COLO829 (cell line): ENCODE measurements at places on chromosomes 4 and X.
A peak's percentile ranks its signal among the peaks of the same experiment; 100 is the strongest.

- no peak for DNase-seq
These were observed 1380.4 kb downstream of the STIM2 start for GRCh38 chr4:28241021-28241420.

DNA sequence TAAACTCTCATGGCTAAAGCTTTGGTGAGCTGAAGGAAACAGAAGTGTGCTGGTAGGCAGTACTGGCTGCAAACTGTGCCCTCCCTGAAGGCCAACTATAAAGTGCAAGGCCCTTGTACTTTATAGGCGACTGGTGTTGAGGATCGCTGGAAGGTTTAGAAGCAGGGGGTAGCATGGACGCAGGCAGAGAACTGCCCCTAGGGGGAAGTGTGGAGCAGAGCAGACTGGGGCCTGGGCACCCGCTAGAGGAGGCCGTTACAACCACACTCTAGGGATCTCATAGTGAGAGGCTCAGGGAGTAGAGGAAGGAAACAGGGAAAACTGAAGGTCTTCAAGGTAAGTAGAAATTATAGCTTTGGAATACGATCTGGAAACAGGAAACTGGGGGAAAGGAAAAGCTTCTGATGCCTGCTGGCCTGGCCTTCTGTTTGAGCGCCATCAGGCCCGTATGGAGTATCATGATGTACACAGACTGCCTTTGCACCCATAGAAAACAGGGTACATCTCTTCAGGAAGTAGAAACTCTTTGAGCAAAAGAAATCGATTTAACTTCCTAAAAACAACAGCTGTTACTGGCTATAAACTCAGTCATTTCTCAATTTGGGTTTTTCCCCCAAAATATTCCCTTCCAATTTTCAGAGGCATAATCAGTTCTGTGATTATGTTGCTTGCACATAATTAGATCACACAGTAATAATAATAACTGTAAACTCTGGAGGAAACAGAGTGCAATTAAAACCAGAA, 23.9 kb upstream of the TMSB4X start:
- DNase-seq, result no peak

DNA sequence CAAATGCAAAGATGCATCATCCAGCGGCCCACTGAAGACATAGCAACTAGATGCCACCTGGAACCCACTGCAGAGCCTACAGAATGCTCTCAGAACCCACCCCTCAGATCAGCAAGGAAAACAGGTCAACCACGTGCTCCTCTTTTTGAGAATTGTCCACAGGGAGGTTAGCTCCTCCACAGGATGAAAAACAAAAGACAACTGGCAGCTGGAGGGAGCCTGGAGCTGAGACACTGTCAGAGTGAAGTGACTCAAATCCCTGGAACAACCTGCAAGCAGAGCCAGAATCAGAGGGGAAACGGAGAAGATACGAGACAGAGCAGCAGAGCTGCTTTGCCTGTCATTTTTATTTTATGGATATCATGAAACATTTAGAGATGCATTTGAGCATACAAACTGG, 277.6 kb downstream of the GASK1B start:
- DNase-seq, result no peak

DNA sequence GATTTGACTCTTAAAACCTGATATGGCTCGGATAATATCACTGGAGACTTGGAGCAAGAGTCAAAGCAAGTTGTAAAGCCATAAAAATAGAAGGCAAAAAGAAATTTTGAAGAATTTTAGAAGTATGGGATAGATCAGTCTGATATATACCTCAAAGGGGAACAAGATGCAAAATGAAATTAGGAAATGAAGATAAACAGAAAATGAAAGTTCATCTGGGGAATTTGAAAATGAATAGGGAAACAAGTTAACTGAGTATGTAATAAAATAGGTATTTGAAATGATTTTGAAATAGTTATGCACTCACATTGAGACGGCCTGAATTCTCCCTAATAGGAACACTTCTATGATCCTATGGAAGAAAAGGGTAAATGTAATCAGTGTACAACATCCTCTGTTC, 5.7 kb downstream of the CYP2U1 start:
- no peak for DNase-seq

- no peak for DNase-seq
These were observed 2.2 kb downstream of the NHS start for GRCh38 chrX:17377091-17377717.

- no peak for DNase-seq
These were observed at the start of gene PPP1R2C for GRCh38 chrX:42778096-42778495. TSS of gene PPP1R2C (minus strand) at chrX:42778163. CDS start at chrX:42778079, 84 bp downstream.

DNA sequence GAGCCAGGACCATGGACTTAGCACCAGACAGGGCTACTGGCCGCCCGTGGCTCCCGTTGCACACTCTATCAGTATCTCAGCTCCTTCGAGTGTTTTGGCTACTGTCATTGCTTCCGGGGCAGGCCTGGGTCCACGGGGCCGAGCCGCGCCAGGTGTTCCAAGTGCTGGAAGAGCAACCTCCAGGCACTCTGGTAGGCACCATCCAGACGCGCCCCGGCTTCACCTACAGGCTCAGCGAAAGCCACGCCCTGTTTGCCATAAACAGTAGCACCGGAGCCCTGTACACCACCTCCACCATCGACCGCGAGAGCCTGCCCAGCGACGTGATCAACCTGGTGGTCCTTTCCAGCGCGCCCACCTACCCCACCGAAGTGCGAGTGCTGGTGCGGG, 1.6 kb downstream of the FAT4 start:
- DNase-seq, result no peak

DNA sequence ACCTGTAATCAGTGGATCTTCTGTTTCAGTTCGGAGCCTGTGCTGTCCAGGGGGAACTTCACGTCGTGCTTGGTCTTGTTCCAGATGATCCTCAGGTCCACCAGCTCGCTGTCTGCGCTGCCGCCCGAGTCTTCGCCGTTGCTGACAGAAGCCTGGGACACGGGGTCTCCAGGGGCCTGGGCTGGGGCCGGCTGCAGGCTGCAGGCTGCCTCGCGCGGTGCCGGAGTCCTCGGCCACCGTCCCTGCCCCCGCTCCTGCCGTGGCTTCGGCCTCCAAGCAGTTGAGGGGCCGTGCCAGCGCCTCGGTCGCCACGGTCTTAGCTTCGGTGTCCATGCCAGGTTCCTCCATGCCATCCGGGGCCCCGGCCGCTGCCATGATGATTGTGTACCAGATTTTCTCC, 37.3 kb upstream of the CCNI start:
- DNase-seq, result no peak

GRCh38 chr4:72886602-72887001, 182.9 kb downstream of the COX18 start:
- DNase-seq, result peak; percentile 12

- DNase-seq, result no peak
These were observed 18.8 kb upstream of the RPS6KA3 start for GRCh38 chrX:20285511-20285910.

DNA sequence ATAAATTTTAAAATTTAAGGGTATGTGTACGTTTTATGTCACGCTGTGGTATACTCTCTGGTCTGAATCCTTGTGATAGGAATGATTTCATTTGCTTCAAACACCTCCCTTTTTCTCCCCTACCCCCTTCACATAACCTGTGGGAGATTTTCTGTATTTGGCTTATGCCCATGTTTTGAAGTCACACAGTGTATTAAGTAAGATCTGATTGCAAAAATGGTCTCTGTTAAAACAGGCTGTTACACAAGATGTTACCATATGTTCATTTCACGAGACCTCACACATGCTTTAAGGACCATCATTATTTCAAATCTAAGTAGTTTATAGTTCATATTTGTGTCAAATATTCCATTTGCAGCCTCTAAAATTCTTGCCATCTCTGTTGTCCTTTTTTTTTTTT, 63.5 kb downstream of the TMEM131L start:
- DNase-seq, result no peak

DNA sequence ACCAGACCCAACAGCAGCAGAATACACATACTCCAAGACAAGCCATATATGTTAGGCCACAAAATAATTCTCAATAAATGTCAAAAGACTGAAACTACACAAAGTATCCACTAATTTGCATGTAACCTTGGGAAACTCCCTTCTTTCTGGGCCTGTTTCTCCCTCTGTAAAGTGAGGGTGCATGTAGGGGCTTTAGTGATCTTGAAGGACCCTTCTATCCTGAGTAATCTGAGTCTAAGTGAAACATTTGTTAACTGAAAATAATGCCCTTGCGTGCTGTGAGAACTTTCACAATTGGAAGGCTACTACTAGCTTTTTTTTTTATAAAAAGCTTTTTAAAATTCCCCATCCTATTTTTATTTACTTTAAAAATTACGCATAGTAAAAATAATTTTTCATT, 125.2 kb downstream of the NEXMIF start:
- no peak for DNase-seq

DNA sequence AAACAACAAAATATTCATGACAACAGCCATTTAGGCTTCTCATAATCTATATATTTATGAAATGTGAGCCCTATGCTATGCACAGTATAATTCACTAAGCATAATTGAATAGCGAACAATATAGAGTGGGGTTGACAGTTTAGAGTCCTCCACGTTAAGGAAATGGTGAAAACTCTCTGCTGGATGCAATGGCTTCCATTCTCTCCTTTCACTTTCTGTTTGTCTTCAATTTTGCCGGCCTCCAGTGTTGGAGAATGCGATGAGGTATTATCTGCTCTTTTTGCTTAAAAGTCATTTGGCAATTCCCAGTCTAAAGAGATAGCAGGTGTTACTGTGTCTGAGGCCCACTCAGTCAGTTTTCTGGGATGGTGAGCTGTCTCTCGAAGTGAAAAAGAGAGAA, 52.1 kb downstream of the NPY5R start:
- peak; percentile 19 for DNase-seq

- no peak for DNase-seq
These were observed 85.9 kb downstream of the RNF150 start for GRCh38 chr4:141047228-141047884.

- no peak for DNase-seq
These were observed 177.2 kb downstream of the TRIML1 start for GRCh38 chr4:188316391-188316790.

- no peak for DNase-seq
These were observed 40.3 kb upstream of the PITX2 start for GRCh38 chr4:110663206-110663605.

DNA sequence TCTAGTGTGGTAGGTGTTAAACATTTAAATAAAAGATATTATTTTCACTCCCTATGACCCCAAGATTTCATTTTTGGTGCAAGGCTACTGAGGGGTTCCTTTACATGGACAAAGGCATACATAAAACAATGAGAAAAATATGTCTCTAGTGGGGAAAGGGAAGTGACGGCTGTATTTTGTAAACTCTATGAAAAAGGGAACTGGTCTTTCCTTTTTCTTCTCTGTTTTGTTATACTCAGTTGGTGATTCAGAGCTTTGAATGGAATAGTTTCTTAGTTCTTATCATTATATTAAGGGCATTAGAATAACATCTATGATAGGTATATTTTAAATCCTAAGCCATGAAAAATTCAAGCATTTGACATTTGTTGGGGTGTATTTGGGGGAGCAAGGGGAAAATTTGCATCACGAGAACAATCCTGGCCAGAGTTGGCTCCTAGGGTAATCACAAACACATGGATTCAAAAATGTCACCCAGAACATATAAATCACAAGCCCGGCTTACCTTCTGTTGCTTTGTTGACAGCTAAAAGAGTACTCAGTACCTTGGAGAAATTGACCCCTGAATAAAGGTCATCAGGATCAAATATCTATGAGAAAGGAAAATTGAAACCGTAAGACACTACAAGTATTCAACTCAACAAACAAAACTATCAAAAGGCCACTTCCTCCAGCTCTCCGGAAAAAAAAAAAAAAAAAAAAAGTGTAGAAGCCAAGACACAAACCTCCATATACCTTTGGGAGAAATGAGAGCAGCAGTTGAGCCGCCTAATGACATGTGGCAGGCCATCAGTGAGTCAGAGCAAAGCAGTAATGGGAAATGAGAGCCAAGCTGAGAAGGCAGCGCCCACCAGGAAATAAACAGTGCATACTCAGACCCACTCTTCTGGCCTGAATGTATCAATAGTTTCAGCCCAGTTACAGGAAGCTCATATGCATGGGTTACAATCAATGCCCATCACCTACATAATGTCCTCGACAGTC, 33.4 kb downstream of the ARHGEF6 start:
- no peak for DNase-seq

GRCh38 chr4:36165631-36166005, 78.7 kb downstream of the ARAP2 start:
- no peak for DNase-seq

DNA sequence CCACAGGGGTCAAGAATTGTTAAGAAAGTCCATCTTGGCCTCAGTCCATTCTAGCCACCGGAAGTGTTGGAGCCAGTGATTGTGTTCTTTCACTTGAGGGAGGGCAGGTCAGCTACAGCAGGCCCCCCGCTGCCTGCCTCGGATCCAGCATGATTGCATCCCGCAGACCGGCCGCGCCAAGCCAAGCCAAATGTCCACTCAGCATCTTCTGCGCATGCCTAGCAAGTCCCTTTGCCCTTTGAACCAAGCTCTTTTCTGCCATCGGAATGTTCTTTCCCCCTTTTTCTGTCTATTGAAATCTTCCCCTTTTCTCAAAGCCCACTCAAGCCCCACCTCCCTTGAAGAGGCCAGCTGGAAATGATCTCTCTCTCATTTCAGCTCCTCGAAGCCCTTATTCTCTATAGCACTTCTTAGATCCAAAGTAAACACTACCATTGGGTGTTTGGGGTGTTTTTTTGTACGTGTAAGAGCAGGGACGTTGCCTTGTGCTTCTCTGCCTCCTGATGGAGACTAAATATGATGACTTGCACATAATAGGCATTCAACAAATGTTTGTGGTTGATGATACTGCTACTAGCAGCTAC, 147.8 kb upstream of the BCOR start:
- no peak for DNase-seq

- DNase-seq, result no peak
These were observed 125.0 kb upstream of the EDNRA start for GRCh38 chr4:147355847-147356246.

DNA sequence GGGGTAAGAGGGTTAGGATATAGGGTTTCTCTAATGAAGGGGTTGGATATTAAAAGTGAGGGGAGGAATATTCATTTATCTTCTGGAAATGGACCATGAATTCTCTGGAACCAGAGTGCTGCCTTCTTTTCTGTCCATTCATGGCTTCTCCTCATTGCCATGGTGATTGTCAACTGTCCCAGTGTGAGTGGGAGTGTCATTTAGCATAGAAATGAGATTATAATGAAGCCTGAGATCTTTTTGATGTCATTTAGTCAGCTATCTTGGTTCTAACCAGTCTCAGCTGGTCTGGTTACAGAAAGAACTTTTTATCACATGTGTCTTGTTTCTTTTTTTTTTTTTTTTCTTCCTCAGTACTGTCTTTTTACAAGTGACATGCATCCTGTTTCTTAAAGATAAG, 497.3 kb upstream of the PITX2 start:
- no peak for DNase-seq

DNA sequence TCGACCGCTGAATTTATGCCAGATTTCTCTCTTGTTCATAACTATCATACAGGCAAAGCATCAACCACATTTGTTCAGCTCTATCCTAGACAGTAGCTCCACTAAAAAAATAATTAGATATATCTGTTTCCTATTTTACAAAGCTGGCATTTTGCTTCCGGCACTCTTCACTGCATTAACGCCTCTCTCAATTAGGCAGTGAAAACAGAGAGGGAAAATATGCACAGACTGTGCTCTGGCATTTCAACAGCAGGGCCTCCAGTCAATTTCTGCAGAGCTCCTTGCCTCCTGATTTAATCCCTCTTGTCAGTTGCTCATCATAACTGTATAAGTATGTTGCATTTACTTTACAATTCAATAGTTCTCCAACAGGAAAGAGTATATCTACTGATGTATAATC, 666.9 kb upstream of the INTU start:
- DNase-seq, result no peak
